Occipital lobe (tissue), 3 donors: ENCODE measurements at places on chromosomes 6 and 20.

GRCh38 chr6:2542858-2543218 lies 207.9 kb downstream of the MYLK4 start:
- no peak for DNase-seq

DNA sequence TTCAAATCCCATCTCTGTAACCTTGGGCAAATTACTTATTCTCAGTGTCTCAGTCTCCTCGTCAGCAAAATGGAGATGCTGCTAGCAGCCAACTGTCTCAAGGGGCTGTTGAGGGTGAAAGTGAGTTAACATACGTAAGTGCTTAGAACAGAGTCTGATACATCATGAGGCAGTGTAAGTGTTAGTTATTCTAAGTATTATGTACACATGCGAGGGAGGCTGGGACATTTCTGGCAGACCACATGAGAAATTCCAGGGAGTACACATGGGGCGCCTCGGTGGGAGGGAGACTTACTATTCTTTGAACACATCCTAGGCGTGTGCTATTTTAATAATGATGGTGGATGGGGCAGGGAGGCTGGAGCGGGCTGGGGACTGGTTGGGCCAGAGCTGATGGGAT lies 99.1 kb downstream of the DLGAP4 start:
- DNase-seq, result no peak

GRCh38 chr20:10216146-10216791 lies 2.4 kb upstream of the SNAP25 start:
- DNase-seq, result no peak

- DNase-seq, result no peak
Observed at GRCh38 chr6:3393836-3394202, 63.0 kb downstream of the SLC22A23 start.

GRCh38 chr6:145733810-145734209 lies 1.5 kb downstream of the EPM2A start:
- DNase-seq, result no peak

DNA sequence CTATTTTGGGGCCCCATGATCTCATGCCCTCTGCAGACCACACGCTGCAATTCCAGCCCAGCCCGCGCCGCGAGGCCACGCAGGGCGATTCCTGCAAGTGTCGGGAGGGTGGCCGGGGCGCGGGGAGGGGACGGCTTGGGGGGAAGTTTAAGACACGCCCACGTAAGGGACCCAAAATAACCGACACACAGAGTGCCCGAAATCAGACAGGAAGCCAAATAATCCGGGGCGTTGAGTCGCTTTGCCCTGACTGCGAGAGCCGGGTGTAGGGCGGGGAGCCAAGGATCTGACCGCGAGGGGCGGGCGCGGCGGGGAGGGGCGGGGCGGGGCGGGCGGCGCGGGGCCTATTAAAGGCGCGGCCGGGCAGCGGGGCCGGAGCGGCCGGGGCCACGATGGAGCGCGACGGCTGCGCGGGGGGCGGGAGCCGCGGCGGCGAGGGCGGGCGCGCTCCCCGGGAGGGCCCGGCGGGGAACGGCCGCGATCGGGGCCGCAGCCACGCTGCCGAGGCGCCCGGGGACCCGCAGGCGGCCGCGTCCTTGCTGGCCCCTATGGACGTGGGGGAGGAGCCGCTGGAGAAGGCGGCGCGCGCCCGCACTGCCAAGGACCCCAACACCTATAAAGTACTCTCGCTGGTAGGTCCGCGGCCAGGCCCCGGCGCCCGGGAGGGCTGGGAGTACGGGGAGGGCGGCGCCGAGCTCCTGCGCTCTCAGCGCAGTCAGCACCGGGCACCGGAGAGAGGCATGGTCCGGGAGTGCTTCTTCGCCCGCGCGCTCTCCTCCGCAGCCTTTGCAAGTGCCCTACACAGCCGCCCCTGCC lies at the start of gene ENPP1:
TSS of gene ENPP1 (plus strand) at position 377 of the 816 bp plus-strand sequence. CDS start at position 393, 16 bp downstream.
- DNase-seq, result peak; percentile 54

DNA sequence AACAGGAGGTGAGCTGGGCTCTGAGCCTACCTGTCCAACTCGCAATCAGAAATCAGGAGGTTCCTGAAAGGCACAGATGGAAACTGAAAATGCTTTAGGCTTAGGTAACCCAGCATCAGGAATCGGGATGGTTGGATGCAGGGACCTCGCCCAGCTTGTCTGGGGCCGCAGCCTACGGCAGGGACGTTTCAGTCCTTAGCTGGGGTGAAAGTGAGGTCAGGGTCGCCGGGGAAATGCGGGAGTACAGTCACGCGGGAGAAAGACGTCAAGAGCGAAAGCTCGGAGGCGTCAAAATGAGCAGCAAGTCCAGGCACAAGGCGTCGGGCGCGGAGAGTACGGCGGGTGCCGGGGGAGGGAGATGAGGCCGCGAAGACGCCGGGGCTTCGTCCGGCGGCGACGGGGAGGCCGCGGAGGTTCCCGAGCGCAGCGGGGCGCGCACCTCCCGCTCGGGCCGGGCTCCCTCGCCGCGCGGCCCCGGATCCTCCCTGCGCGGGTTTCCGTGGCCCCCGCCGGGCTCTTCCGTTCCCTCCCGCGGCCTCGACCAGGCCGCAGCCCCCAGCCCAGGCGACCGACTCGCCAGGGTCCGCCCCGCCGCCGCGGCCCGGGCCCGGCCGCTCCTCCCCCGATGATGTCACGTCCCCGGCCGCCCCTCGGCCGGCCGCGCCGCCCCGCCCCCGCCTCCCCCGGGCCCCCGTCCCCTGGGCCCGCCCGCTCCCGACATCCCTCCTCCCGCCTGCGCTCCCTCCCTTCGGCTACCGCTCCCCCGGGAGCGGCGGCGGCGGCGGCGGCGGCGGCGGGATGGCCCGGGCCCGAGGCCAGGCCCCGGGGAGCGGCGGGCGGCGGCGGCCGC lies at the start of gene EBF4:
TSS of gene EBF4 (plus strand) at position 745 of the 850 bp plus-strand sequence. CDS start 866 bp downstream, outside the sequence.
- no peak for DNase-seq

- DNase-seq, result no peak
Observed at GRCh38 chr6:162849269-162849668, 121.5 kb downstream of the PACRG start.

GRCh38 chr6:103177791-103178190 lies 1681.9 kb downstream of the HACE1 start:
- DNase-seq, result no peak
